Stimulated activated CD4-positive, alpha-beta T cell treated with anti-CD3 and anti-CD28 coated beads, Interleukin-1b, Interleukin-23, amount 100 ng/mL, for 1 hour (primary cell): ENCODE measurements at places on chromosomes 16 and 17.

- DNase-seq = peak; percentile 6
Measured at GRCh38 chr17:64736804-64737492, 74.8 kb upstream of the SMURF2 start.

DNA sequence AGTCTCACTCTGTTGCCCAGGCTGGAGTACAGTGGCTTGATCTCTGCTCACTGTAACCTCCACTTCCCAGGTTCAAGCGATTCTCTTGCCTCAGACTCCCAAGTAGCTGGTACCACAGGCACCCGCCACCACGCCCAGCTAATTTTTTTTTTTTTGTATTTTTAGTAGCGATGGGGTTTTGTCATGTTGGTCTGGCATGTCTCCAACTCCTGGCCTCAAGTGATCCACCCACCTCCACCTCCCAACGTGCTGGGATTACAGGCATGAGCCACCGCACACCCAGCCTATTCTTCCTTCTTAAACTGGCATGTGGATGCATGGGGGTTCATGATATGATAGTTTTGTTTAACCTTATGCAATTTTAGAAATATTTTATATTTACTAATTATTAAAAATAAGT lies 39.4 kb upstream of the VWA3A start:
- no peak for DNase-seq

DNA sequence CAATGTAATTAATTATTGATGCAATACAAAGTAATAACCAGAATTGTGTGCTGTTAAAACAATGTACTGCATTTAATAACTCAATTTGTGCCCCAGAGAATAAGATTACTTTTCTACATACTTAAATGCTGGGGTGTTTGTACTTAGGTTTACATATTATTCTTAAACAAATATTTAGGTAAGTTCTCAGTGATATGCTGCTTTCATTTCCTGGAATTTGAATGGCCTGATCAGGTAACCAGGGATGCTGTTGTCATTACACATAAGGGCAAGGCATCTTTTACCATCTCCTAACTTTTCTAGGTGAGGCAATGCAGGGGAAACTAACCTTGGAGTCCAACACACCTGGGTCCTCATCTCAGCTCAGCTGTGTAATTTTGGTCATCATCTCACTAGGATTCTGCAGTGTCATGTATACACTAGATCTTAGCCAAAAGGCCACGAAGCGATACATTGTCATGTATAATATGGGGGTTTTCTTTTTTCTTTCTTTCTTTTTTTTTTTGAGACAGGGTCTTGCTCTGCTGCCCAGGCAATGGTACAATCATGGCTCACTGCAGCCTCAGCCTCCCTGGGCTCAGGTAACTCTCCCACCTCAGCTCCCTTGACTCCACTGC lies 45.2 kb downstream of the MYO1D start:
- DNase-seq = no peak

DNA sequence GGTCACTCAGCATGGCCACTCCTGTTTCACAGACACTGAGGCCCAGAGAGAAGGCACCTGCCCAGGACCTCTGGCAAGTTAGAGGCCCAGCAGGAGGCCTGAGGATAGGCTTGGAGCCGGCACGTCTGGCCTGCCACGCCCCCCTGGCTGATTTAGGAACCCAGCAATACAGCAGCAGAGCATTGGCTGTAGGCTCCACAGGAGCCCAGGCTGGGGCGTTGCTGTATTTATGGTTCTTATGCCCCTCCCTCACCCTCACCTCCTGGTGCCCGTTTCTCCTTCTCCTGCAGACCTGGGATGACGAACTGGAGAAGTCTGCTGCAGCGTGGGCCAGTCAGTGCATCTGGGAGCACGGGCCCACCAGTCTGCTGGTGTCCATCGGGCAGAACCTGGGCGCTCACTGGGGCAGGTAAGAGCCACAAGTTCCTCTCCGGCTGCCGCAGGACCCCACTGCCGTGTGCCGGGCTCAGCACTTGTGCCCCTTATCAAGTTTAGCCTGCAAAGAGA lies 25.8 kb downstream of the CRISPLD2 start:
- DNase-seq = no peak

- DNase-seq = no peak
Measured at GRCh38 chr17:51032850-51033249, 87.8 kb downstream of the SPAG9 start.

GRCh38 chr16:53664724-53665345 lies 38.8 kb downstream of the RPGRIP1L start:
- DNase-seq = no peak

DNA sequence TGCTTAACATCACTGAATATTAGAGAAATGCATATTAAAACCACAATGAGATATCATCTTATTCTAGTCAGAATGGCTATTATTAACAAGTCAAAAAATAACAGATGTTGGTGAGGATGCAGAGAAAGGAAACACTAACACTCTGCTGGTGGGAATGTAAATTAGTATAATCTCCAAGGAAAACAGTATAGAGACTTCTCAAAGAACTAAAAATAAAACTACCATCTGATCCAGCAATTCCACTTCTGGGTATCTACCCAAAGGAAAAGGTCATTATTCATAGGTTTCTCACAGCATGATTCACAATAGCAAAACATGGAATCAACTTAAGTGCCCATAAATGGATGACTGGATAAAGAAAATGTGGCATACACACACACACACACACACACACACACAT lies 166.4 kb downstream of the CEP112 start:
- DNase-seq = no peak

DNA sequence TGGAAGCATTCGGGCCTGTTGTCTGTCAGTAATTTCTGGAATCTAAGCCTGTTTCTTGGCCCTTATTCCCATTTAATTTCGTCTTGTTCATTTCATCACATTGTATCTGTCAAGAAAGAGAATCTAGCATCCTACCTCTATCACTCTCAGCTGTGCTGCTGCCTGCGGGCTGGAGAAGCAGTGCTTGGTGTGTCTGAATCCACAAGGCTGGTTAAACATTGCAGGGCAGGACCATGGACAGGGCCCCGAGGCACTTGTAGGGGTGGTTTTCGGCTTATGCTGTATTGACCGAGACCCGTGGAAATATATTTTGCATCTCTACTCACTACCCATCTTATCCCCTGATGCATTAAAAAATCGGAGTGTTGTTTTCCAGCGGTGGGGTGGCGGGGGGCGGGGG lies 3.1 kb downstream of the RAB11FIP4 start:
- DNase-seq = no peak

DNA sequence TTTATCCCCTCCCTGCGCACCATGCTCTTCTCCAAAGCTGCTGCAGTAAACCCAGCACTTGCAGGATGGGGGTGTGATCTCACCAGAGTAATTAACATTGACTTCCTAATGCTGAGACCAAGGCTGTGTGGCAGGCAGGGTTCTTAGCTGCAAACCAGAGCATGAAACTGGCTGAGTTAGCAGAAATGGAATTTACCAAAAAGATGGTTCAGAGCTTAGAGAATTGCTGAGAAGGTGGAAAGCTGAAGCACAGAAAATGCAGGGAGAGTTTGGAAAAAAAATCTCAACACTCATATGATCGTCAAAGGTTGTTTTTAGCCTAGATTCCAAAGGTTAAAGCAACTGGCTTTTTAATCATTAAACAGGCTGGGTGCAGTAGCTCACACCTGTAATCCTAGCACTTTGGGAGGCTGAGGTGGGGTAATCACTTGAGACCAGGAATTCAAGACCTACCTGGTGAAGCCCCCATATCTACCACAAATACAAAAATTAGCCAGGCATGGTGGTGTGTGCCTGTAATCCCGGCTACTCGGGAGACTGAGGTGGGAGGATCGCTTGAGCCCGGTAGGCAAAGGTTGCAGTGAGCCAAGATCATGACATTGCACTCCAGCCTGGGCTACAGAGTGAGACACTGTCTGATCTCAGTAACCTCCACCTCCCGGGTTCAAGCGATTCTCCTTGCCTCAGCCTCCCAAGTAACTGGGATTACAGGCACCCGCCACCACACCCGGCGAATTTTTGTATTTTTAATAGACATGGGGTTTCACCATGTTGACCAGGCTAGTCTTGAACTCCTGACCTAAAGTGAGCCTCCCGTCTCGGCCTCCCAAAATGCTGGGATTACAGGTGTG lies 6.0 kb upstream of the TXNDC11 start:
- DNase-seq = no peak

GRCh38 chr16:57639172-57639887 lies 10.9 kb downstream of the ADGRG1 start:
- no peak for DNase-seq

DNA sequence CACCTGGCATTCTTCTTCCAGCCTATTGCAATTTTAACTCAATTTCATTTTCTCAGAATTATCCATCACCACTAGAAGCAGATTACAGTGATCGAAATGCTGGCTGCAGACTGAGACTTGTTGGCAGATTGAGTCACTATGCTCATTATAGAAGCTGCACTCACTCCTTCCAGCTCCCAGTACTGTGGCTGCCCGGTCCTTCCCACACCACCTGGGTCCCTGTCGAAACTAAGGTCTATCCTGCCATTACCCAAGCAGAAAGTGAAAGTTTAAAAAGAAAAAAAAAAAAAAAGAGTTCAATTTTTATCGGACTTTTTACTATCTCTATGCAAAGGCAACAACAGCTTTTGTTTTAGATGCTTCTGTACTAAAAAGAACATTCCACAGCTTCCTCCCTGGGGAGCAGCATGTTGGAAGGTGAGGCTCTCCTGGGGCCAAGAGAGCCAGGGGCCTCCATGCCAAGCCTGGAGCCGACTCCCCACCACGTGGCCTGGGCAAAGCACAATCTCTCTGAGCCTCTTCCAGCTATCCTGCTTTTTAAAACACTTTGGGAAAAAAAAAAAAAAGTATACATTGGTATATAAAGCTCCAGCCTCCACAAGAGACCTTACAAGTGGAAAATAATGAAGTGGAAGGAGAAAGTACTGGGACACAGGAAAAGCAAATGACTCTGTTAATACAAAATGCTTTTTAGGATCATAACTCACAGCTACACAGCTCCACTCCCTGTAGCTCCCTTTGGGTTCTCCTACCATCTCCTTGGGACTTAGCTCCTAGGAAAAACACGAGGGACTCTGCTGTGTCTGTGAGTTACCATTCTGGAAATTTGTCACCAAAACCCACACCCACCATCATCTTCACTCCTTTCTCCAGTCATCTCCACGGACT lies 77.8 kb downstream of the USP31 start:
- no peak for DNase-seq

GRCh38 chr16:74785031-74785430 lies 10.4 kb upstream of the FA2H start:
- DNase-seq = no peak

GRCh38 chr16:15031179-15031578 lies 24.7 kb downstream of the NTAN1 start:
- no peak for DNase-seq

- DNase-seq = no peak
Measured at GRCh38 chr16:4381072-4381934, 9.7 kb downstream of the VASN start.

DNA sequence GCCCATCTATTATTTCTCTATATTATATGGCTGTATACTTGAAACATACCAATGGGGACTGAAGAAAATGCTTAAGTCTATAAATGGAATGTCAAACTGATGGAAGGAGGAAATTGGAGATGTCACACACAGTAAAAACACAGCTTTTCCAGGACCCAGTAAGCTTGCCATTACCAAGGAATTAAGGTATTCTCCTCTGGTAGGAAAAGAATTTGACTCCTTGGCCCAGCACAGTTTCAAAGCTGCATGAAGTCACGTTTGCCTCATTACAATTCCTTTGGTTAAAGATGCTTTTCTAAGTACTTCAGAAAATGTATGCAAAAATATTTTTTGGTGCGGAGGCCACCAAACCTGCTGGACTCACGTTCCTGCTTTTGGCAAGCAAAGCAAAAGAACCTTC lies 48.5 kb downstream of the CDH13 start:
- DNase-seq = no peak

DNA sequence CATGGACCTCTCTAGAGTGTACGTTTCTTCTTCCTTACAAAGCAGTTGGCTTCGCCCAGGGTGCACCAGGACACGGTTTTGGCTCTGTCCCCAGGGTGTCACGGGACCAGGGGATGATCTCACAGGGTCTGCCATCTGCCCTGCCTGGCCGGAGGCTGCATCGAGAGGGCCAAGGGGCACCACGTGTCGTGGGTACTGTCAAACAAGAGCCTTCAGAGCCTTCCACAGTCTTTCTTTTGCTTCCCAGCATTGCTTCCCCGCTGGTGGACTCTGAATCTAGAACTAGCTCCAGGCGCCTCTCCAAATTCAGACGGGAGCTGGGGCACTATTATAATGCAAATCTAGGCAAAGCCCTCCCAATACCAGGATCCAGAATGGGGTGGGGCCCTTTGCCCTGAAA lies 47.9 kb downstream of the MAPT start:
- no peak for DNase-seq

GRCh38 chr17:40351359-40352236 lies 12.9 kb downstream of the GJD3 start:
- no peak for DNase-seq

- no peak for DNase-seq
Measured at GRCh38 chr17:75178453-75178852, 4.3 kb downstream of the SUMO2 start.

DNA sequence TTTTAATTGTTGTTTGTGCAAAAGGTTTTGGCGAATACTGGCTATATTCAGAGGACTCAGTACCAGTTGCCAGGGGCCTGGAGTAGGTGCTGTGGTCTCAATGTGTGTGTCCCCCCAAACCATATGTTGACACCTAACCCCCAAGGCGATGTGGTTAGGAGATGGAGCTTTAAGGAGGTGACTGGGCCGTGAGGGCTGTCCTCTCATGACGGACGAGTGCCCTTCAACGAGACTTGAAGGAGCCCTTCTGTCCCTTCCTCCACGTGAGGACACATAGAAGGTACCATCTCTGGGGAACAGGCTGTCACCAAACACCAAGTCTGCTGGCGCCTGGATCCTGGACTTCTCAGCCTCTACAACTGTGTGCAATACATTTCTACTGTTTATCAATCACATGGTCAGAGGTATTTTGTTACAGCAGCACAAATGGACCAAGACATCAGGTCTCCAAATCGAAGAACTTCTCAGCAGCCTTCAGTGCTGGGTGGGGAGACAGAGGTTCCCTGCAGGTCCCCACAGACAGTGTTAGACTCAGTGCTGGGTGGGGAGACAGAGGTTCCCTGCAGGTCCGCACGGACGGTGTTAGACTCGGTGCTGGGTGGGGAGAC lies 24.8 kb upstream of the METRNL start:
- no peak for DNase-seq

- no peak for DNase-seq
Measured at GRCh38 chr17:66564992-66565465, 262.6 kb downstream of the PRKCA start.

DNA sequence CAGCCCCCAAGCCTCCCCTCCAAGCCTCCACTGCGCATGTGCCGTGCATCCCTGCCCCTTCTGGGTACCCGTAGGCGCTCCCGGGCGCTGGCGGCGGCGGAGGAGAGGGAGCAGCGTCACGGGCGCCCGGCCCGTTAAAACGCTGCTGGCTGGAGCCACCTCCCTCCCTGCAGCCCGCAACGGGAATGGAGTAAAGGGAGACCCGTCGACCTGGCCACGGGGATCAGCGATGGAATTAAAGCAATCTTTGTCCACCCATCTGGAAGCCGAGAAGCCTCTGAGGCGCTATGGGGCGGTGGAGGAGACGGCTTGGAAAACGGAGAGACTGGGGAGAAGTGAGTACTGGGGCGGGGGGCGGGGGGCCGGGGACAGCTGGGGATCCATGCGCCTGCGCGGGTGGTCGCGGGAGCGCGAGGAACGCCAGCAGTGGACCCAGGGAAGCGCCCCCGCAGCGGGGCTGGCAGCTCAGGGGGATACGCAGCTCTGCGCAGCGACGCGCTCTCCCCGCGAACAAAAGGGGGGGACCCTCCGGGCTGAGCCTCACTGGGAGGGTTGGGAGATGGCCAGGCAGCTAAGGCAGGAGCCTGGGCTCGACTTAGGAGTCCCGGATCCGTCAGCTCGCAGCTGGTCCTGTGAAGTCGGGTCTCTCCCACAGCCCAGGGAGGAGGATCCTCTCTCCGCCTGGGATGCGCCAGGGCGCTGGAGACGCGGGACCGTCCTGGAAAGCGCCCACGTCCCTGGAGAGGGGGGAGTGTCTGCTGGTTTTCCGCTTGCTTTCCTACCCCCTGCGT lies at the start of gene BMERB1:
Gene BMERB1 (plus strand): TSS at position 164 of the 791 bp plus-strand sequence. CDS start 66 bp downstream, at position 230.
- DNase-seq = peak; percentile 25
